Ureter (tissue), 1 donor: ENCODE measurements at places on chromosomes 7 and 10. TPM values are rescaled to one million over a fixed set of nuclear protein-coding genes. Genes with fewer than 3 reads are reported as not detected.
A peak's percentile ranks its signal among the peaks of the same experiment; 100 is the strongest.

Gene CDH23
- 79.3 TPM for total RNA-seq

Gene FEZF1
- total RNA-seq = not detected

Gene LBX1
- not detected for total RNA-seq

Gene HGF
- 20.9 TPM for total RNA-seq

Gene PDE6C
- total RNA-seq = not detected

Gene OPN1SW
- not detected for total RNA-seq

Gene DKK1
- 22.5 TPM for total RNA-seq

Gene FOXI2
- 1.1 TPM for total RNA-seq

Gene NEBL
- total RNA-seq = 25.5 TPM

Gene STRIP2
- 0.52 TPM for total RNA-seq

Gene HECW1
- total RNA-seq = 1.3 TPM

Gene FAM25G
- total RNA-seq = not detected

- no peak for DNase-seq
Observed at GRCh38 chr7:8442051-8442813, 8.8 kb downstream of the NXPH1 start.

DNA sequence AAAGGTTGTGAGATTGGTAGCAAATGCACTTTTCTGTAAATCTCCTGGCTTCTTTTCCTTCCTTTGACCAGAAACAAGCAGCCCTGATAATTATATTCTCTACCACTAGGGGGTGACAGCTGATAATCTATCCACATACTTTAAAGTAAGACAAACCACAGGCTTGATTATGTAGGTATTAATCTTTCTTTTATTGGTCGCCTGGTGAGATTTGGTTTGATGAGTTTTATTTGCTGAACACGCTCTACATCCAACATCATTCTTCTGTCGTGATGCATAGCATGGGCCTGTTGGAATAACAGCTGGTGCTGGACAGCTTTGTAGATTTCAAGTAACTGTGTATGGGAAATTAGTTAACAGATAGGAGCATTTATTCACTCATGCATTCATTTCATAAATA is 63.5 kb downstream of the ZNF365 start:
- no peak for DNase-seq

GRCh38 chr10:128869101-128869749 is 597.8 kb upstream of the MGMT start:
- DNase-seq = no peak

GRCh38 chr7:20327055-20327454 is 3.6 kb upstream of the ITGB8 start:
- no peak for DNase-seq

DNA sequence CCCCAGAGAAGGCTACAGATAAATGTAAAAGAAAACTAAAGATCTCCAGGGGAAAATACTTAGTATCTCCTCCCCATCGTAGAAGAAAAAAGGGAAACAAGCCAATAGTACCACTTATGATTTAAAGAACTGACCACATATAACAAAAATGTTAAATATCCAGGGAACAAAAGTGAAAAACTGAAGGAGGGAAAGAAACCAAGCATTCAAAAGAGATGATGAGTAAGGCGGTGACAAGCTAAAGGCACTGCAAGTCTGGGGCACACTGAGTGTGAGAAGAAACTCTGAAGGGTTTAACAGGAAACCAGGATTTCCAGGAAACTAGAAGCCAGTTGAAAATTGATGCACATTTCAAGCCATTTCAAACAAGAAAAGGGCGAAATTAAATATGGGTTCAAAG is 226.3 kb downstream of the AHR start:
- DNase-seq = no peak

DNA sequence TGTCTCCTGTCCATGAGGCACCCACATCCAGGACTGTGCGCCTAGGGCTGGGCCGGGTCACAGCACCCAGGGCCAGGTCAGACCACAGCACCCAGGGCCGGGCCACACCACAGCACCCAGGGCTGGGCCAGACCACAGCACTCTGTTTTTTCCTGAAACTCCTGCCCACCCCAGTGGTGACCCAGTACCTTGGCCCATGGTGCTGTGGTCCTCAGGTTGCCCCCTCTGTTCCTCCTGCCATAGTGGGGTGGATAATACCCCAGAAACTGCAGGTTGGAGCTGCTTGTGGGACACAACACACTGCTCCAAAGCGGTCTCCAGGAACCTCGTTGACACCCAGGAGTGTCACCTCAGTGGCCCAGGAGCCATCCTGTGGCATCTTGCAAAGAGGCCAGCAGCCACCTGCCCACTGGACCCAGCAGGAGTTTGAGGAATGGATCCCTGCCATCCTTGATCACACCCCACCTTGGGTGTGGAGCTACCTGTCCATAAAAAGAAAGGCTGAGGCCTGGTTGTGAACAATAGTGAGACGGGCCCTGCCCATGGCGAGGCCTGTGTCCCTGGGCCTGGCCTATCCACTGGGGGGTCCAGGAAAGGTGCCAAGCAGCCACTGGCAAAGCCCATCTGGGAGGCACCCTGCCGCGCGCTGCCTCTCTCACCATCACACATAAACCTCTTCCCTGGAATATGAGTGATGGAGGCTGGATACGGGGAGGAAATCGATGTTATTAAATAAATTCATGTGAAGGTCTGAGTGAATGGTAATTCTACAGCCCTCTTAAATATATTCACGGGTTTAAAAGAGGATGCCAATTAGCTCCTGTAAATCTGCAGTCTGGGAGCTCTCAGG is 89.0 kb downstream of the NKX6-2 start:
- no peak for DNase-seq

GRCh38 chr7:88254721-88255424 is 35.0 kb upstream of the SRI start:
- no peak for DNase-seq

DNA sequence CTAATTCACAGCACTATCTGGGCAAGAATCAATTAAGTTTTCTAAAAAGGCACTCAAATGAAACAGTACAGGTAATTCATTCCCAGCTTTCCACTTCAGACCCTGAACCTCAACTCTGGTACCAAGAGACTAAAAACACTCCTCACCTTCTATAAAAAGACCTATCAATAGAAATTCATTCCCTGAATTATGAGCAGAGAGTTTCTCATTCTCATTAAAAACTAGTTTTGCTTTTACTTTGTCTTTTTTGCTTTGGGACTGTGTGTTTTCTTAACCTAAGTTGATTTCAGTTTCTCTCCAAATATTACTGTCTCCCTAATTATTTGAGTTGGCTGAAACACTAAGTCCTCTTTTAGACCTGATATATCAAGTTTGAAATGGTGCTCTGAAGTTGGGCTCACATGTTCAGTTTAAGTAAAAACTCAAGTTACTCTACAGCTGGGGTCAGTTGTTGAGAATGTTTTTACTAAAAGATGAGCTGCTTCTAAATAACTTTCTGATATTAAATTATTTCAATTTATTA is 189.5 kb downstream of the JAZF1 start:
- DNase-seq = no peak

DNA sequence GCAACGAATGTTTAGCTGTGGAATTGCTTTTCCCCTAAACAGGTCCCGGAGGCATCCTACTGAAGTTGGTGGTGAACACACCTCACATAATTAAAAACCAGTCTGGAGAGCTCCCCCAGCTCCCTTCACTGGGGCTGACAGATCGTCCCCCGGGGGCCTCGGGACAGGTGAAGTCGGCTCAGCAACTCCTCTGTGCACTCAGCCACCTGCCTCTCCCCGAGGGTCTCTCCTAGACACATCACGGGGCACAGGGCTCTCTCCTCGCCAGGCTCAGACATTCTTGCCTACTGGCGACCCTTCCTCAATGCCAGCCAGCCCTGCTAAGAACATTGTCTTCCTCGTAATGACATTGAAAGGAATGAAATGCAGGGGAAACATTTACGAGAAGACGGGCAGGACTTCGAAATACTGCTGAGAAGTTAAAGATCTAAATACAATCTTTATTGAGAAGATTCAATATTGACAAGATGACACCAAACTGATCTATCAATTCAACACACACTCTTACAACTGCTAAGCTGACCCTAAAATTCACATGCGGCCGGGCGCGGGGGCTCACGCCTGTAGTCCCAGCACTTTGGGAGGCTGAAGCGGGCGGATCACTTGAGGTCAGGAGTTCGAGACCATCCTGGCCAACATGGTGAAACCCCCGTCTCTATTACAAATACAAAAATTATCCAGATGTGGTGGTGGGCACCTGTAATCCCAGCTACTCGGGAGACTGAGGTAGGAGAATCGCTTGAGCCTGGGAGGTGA is 88.1 kb upstream of the DNAAF5 start:
- DNase-seq = no peak

DNA sequence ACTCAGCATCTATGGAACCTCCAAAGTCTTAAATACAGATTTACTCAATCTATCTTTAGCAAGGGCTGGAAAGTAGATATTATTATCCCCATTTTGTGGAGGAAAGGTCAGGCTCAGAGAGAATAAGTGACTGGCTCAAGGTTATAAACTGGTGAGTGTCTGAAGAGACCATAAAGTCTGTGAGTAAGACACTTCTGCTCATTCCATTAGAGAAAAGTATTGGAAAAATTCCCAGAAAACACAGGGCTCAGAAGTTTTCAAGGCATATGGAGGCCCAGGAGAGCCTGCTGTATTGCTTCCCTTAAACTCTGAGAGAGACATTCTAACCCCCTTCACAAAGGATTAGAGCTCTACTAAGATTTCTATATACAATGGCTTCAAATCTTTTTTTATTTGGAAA is 134.8 kb downstream of the PCDH15 start:
- no peak for DNase-seq

- DNase-seq = no peak
Observed at GRCh38 chr10:114420811-114421485, 16.6 kb upstream of the AFAP1L2 start.

DNA sequence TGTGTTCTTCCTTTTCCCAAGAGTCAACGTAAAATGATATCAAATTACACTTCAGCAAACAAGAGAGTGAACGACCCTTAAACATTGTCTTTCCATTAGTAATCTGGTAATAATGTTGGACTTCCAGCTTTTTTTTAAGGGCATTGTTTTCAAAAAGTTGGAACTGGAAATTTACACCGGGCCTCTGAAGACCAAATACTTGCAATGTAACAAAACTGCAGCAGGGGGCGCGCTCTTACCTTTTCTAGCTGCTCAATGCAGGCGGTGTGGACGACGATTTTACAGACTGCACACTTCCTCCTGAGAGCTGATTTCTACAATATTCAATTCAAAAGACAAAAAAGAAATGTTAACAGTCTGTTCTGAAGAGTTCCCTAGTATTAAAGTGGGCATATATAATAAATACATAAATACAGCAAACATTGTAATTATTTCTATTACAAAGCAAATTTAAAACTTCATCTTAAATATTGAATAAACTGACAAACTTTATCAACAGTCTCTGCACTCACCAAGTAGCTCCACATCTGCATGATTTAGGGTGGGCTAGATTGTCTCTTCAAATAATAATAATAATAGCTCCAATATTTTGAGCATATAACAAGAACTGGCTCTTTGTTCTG is 190.4 kb downstream of the DGKI start:
- peak; percentile 80 for DNase-seq

DNA sequence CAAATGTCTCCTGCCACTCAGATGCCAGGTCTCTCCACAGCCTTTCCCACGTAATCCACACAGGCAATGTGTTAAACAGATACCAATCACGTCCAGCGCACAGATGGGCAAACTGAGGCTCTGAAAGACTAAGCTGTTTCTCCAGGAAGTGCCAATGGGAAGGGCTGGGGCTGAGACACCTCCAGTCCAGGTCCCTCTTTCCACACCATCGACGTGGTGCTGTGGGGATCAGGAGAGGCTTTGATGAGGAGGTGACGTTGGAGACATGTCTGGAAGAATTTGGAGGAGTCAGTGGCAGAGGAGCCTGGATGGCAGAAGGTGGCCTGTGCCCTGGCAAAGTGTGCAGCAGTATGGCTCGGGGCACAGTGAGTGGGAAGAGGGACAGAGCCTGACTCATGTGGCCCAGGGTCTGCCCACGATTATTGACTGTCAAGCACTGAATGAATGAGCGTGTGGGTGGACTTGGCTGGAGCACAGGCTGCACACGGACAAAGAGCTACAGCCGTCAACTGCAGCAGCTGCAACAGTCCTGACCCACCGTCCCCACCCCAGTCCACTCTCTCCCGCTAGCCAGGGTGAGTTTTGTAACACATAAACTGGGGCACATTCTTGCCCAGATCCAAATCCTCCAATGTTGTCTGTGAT is 40.8 kb upstream of the HSPA12A start:
- DNase-seq = no peak

DNA sequence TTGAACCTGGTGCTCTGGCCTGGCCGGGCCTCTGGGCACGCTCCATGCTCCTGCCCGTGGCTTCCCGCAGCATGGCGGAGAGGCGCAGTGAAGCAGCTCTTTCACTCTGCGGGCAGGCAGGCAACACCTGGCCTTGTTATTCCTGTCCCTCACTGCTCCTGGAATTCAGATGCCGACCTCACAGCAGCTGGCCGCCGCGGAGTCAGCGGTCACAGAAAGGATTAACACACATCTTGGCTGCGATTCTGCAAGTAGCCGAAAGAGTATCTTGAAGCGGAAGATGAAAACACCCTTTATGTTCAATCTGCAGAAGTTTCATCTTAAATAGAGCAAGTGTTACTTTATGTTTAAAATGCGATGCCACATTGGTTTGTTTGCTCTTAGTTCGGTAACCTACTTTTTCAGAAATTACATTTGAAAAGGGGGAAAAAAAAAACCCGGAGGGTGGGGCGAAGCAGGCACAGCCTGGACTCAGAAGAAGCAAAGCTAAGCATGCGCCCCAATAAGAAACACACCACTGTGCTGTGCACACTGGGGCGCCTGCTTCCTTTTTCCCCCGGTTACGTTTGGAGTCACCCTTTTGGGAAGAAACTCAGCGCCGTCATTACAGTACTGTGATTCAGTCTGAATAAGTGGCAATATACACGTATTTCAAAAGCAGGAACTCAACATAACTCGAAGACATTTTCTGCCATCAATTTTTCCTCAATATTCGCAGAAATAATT is 42.3 kb downstream of the BRI3 start:
- no peak for DNase-seq

DNA sequence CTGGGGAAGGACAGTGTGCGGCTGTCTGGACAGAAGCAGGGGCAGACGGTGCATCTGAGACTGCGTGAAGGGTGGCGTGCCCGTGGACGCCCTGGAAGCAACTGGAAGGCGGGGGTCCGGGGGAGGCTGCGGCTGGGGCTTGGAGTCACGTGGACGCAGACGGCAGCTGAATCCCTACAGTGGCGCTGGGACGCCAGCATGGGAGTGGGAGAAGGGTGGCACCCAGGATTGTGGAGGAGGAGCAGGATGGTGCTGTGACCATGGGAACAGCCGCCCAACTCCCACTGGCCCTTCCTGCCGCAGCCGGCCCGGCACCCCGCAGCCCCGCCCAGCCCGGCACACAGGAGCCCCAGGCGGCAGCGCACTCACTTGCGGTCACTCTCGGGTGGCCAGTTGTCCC is 9.7 kb downstream of the INTS1 start:
- DNase-seq = no peak

- no peak for DNase-seq
Observed at GRCh38 chr7:73828107-73828803, 2.5 kb upstream of the CLDN4 start.

DNA sequence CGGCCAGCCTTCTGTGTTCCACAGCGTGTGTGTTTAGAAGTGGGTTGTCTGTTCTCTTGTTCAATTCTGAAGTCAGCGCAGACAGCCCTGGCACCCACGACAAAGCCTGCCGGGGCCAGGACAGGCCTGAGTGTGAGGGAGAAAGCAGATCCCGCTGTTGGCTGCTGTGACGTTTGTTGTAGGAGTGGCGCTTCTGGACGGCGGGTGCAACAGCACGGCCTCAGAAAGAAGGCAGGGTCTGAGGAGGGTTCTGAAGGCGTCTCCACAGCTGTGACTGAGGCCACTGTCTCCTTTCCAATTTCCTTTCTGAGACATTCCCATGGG is 76.2 kb downstream of the VIPR2 start:
- DNase-seq = peak; percentile 50

- DNase-seq = no peak
Observed at GRCh38 chr7:42946627-42946950, 14.4 kb downstream of the MRPL32 start.
